ENCODE measurements at places on chromosomes 4 and X. TPM values are rescaled to one million over a fixed set of nuclear protein-coding genes. Genes with fewer than 3 reads are reported as not detected.

- H3K36me3 ChIP-seq = no peaks in the 10 kb centered on the region
- no peaks in the 10 kb centered on the region for H3K4me1 ChIP-seq
- no peak overlapping the region for H3K4me3 ChIP-seq
- no peak overlapping the region for H3K27ac ChIP-seq
- no peak for DNase-seq
- no peaks in the 10 kb centered on the region for H3K27me3 ChIP-seq
Observed at GRCh38 chrX:137482136-137482535, 83.8 kb upstream of the ZIC3 start.

GRCh38 chr4:83217721-83218522, 66.7 kb downstream of the COQ2 start:
- no peaks in the 10 kb centered on the region for H3K36me3 ChIP-seq
- no peak overlapping the region for H3K27ac ChIP-seq
- no peak for DNase-seq
- peaks cover 2% of the 10 kb centered on the region for H3K4me1 ChIP-seq

DNA sequence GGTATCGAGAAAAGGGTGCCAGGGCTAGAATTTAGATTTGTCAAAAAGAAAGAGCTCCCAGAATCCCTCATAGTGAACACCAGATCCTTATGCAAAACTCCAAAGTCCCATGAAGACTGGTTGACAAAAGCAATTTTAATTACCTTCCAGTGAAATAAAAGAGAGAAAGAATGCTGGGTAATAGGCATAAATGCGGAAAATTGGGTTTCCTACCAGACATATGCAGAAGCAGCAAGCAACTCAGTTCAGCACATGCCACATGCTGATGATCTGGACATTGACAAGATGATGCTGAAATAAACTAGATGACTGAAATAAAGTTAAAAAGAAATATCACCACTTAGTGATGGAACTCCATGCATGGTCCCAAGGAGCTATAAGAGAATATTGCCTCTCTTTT, 83.9 kb downstream of the KCNIP4 start:
- H3K4me1 ChIP-seq = no peaks in the 10 kb centered on the region
- H3K4me3 ChIP-seq = no peak overlapping the region

The FHIP1A gene
- 0.18 TPM for total RNA-seq

The SULT1E1 gene
- not detected for total RNA-seq

The SLC25A6 gene
- 166 TPM for total RNA-seq

Measured in IMR-90 (cell line).